ENCODE measurements at places on chromosomes 3 and 15. TPM values are rescaled to one million over a fixed set of nuclear protein-coding genes. Genes with fewer than 3 reads are reported as not detected.

ADAMTS9 gene
- 45.4 TPM for total RNA-seq

PPP1R14D gene
- not detected for total RNA-seq

RHOV gene
- total RNA-seq: not detected

TRPM1 gene
- not detected for total RNA-seq

PLA2G4D gene
- not detected for total RNA-seq

EAF1 gene
- 17.8 TPM for total RNA-seq

GLCE gene
- 10.3 TPM for total RNA-seq

PRR20G gene
- not detected for total RNA-seq

CEP152 gene
- 4.2 TPM for total RNA-seq

DCLK3 gene
- 0.28 TPM for total RNA-seq

UCN2 gene
- total RNA-seq: not detected

SPATA16 gene
- total RNA-seq: not detected

USP50 gene
- not detected for total RNA-seq

SPINK8 gene
- total RNA-seq: not detected

A4GNT gene
- not detected for total RNA-seq

EXD1 gene
- not detected for total RNA-seq

DNAJC19 gene
- 34.3 TPM for total RNA-seq

GALNT15 gene
- 71.7 TPM for total RNA-seq

GOLGA8R gene
- total RNA-seq: 4.5 TPM

TM4SF18 gene
- total RNA-seq: 11.6 TPM

CYP8B1 gene
- not detected for total RNA-seq

CX3CR1 gene
- total RNA-seq: 0.28 TPM

ZNF80 gene
- total RNA-seq: not detected

COL6A6 gene
- total RNA-seq: not detected

CD80 gene
- not detected for total RNA-seq

CADM2 gene
- 22.8 TPM for total RNA-seq

LSAMP gene
- 47.1 TPM for total RNA-seq

LNP1 gene
- total RNA-seq: 2.2 TPM

EPHA6 gene
- total RNA-seq: 39.3 TPM

IGSF11 gene
- 12.4 TPM for total RNA-seq

NANOGP8 gene
- not detected for total RNA-seq

RTP3 gene
- total RNA-seq: not detected

PROS1 gene
- total RNA-seq: 31.4 TPM

ANKRD34C gene
- total RNA-seq: not detected

ACAD11 gene
- total RNA-seq: 36.0 TPM

CCR3 gene
- total RNA-seq: not detected

SEMA4B gene
- total RNA-seq: 42.0 TPM

WNT5A gene
- 11.9 TPM for total RNA-seq

HOMER2 gene
- total RNA-seq: 7.1 TPM

HIGD2B gene
- total RNA-seq: not detected

FBN1 gene
- total RNA-seq: 57.0 TPM

KLHL40 gene
- not detected for total RNA-seq

C15orf39 gene
- total RNA-seq: 4.9 TPM

GNAT1 gene
- total RNA-seq: not detected

NFKBIZ gene
- 121 TPM for total RNA-seq

WNT7A gene
- total RNA-seq: not detected

UNC13C gene
- 1.5 TPM for total RNA-seq

PDHB gene
- total RNA-seq: 100 TPM

TNNC1 gene
- not detected for total RNA-seq

P2RY1 gene
- 27.4 TPM for total RNA-seq
